ENCODE measurements at places on chromosomes 7 and 10.

DNA sequence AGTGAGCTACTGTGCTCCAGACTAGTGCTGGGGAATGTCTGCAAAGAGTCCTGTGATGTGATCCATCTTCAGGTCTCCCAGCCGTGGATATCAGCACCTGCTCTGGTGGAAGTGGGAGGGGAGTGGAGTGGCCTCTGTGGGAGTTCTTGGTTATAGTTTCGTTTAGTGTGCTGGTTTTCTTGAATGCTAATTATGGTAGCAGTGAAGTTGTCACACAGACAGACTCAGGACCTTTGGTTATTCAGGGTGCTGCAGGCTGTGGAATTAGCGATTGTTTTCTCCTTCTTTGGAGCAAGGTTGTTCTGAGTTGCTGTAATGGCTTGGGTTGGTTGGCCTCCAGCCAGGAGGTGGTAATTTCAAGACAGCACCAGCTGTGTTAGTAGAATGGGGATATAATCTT lies 132.7 kb upstream of the HGF start:
- no peak for DNase-seq

DNA sequence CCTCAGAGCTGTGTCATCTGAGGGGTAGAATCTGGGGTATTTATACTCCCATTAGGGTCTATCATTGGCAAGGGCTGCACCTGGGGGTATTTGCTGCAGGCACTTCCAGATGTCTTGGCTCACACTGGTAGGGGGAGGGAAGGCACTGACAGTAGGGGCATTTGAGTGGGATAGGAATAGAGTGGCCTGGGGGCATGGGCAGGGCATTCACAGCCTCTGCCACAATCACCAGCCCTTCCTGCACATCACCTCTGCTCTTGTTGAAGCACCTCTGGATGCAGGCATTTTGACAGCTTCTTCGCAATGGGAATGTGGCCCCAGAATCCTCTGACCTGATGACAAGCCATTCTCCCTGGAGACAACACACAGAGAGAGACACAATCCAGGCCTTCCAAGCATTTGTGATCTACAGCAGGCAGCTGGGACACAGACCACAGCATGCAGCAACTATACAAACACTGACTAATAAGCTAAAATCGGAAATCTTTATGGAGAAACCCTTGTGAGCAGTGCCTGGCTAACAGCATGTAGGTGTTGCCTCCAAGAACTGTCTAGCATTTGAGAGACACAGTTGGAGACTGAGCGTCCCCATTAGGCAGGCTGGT lies 178.5 kb downstream of the KCNMA1 start:
- DNase-seq, result no peak

DNA sequence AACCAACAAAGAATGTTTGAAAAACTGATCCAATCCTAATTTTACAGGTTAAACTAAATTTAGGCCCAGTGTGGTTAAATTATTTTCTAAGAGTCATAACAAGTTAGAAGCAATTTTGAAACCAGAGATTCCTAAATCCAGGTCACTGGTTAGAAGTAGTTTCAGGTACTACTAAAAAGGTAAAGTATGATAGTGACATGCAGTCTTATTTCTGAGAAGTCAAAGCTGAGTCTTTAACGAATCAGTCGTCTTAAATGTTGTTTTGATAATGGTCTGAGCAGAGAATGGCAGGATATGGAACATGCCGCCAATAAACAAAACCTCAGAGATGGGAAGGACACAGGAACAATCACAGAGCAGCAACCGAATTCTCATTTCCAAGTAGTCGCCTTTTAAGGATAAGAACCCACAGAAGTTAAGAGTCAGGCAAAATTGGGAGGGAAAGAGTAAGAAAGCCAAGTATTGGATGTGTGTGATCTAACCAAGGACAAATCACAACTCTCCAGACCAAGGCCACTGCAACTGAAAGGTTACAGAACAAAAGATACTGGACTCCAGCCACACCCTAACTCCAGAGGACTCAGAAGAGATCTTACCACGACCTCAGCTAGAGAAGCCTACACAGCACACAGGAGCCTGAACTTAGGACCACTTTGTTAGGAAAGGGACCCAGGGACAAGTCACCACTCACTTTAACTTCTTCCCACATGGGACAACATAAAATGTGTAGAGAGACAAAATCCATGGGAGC lies 19.7 kb downstream of the TMEM243 start:
- DNase-seq, result no peak

GRCh38 chr10:11610826-11611247 lies 613 bp downstream of the USP6NL start:
- no peak for DNase-seq

GRCh38 chr7:23938937-23939552 lies 229.0 kb downstream of the STK31 start:
- DNase-seq, result peak; percentile 59

- DNase-seq, result no peak
Measured at GRCh38 chr10:92846854-92847201, 1.5 kb upstream of the EXOC6 start.

DNA sequence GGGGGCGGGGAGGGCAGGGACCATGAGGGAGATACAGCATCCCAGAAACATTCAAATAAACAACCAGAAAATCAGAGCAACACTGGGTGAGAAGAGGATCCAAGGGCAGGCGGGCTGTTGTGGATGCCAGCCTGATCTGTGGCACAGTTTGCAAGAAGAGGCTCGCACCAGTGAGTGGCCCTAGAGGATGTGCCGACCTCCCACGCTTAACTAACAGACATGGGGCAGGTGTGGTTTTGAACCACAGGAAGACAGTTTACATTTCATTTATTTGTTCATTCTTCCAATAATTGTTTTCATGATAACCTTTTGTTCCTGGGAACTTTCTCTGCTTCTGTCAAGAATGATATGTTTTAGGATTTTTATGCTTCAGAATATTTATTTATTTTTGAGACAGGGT lies 115.6 kb downstream of the ZNF248 start:
- DNase-seq, result no peak

DNA sequence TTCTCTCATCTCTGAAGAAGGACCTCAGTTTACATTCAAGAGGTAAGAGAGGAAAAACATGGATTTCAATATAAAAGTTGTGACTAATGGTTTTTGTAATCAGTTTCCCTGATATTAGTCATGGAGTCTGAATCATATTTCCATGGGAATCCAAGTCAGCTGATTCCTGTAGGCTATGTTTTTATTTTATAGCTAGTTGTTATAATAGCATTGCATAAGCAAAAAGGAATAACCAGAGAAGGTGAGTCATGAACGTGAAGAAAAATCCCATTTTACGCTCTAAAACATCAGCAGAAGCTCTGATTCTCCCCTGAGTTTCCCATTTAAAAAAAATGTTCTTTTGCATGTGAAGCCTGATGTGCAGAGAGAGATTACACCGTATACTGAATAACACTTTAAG lies 299.3 kb downstream of the SFMBT2 start:
- no peak for DNase-seq

- no peak for DNase-seq
Measured at GRCh38 chr10:78415111-78415510, 381.4 kb downstream of the RPS24 start.

- DNase-seq, result no peak
Measured at GRCh38 chr7:116955340-116955739, 2.0 kb downstream of the ST7 start.

GRCh38 chr10:57979491-57979890 lies 288.2 kb downstream of the IPMK start:
- no peak for DNase-seq

DNA sequence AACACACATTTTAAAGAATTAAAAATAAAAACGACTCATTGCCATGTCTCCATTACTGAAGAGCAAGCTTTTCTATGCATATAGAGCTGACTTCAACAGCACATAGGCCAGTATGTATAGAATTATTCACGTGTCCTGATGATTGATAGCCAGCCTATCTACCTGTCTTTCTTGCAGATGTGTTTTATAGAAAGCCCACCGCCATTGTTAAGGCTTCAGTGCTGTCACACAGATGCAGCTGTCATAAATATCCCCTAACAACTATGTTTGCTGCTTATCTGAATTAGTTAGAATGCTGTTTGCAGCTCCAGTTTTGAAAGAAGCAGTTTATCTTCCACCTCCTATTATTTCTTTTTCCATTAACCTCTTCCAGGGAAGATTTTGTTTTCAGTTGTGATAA lies 235.9 kb downstream of the SLC25A13 start:
- no peak for DNase-seq

GRCh38 chr7:87151729-87152111 lies 533 bp upstream of the DMTF1 start:
- DNase-seq, result peak; percentile 57

GRCh38 chr10:79409038-79409725 lies 36.2 kb downstream of the ZCCHC24 start:
- DNase-seq, result no peak

DNA sequence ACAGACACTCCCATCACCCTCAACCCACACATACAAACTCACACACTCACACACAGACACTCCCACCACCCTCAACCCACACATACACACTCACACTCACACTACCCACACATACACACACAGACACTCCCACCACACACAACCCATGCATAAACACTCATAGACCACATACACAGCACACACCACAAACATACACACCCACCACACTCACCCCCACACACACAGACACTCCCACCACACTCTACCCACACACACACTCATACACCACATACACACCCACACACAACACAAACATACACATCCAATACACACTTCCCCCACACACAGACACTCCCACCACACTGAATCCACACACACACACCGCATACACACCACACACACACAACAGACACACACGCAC lies 521.2 kb downstream of the TCERG1L start:
- DNase-seq, result no peak

GRCh38 chr10:3213758-3214515 lies 41.4 kb upstream of the PITRM1 start:
- no peak for DNase-seq

- DNase-seq, result no peak
Measured at GRCh38 chr10:109875151-109875568, 48.2 kb downstream of the XPNPEP1 start.

DNA sequence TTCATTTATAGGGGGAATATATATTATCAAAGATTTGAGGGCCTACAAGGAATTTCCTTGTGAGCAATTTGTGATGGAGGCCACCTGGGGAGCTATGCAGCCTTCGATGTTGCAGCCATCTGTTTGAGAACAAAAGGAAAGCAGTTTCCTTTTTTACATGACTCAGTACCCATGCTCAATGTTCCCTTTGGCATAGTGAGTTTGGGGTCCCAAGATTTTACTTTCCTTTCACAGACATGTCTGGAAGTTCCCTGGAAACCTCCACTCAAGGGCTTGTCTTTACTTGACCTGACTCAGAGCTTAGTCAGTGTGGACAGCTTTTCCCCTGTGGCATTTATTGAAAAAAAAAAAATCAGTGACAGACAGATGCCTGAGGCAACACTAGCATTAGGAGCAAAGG lies 73.5 kb upstream of the VIPR2 start:
- no peak for DNase-seq

GRCh38 chr7:24967696-24968095 lies 12.3 kb downstream of the OSBPL3 start:
- DNase-seq, result no peak

GRCh38 chr7:154744256-154744860 lies 258.6 kb downstream of the PAXIP1 start:
- DNase-seq, result no peak

- peak; percentile 62 for DNase-seq
Measured at GRCh38 chr7:150778738-150779301, 21.3 kb downstream of the TMEM176B start.

DNA sequence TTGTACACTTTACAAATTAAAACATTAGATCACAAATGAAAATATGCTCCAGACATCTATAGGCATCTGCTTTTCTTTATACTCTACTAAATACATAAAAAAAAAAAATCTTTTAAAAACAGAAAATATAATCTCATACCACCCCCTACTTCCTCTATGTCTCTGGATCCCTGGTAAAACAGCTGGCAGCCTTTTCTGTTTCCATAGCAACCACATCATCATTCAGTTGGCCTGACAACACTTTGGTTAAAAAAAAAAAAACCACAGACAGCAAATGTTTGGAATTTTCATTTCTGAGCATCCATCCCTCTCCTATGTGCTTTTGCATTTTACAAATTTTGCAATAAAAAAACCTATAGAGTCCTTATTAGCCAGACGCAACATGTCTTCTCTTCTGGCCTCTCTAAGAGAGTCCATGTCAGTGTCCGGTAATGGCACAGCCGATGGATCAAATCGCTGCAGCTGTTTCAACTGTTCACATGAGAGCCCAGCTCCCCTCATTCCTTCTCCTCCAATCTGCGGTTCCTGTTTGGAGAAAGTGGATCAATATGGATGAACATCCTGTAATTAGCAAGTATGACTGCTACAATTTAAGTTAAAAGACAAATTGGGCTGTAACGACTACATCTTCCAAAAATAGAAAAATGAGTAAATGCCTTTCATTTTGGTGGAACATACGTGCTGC lies 105.6 kb downstream of the NSUN6 start:
- no peak for DNase-seq

GRCh38 chr10:7483848-7484247 lies 73.0 kb upstream of the SFMBT2 start:
- no peak for DNase-seq

DNA sequence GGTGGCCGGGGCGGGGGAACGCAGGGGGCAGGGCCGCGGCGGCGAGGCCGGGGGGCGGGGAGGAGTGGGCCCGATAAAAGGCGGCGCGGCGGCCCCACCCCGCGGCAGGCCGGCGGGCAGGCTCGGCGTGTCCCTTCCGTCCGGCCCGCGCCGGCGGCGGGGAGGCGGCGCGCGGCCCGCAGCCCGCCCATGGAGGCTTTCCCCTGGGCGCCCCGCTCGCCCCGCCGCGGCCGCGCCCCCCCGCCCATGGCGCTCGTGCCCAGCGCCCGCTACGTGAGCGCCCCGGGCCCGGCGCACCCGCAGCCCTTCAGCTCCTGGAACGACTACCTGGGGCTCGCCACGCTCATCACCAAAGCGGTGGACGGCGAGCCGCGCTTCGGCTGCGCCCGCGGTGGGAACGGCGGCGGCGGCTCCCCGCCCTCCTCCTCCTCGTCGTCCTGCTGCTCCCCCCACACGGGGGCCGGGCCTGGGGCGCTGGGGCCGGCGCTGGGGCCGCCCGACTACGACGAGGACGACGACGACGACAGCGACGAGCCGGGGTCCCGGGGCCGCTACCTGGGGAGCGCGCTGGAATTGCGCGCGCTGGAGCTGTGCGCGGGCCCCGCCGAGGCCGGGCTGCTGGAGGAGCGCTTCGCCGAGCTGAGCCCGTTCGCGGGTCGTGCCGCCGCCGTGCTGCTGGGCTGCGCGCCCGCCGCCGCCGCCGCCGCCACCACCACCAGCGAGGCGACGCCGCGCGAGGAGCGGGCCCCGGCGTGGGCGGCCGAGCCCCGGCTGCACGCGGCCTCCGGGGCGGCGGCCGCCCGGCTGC lies at the start of gene NANOS1:
Gene NANOS1, plus strand, starts transcription at position 102 of the 808 bp plus-strand sequence. Its CDS starts 88 bp downstream, at position 190.
- peak; percentile 49 for DNase-seq

- no peak for DNase-seq
Measured at GRCh38 chr10:119408969-119409371, 133.5 kb downstream of the RGS10 start.

- DNase-seq, result no peak
Measured at GRCh38 chr10:116371737-116372136, 47.5 kb downstream of the CCDC172 start.

DNA sequence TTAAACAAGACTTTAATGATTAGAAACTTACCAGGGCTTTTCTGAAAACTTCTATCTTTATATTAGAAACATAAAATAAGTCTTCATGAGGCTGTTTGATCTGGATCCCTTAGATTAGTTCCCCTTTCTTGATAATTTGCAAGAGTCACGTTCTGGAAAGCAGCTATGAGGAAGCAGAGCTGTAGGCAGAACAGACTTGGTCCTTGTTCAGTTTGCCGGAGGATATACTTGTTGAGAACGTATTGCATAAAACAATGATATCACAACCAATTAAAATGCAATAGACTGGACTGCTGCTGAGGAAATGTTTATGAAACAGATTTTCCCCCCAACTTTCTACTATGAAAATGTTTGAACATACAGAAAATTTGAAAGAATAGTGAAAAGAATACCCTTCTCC lies 2.8 kb downstream of the SAMD9L start:
- DNase-seq, result no peak

GRCh38 chr7:46229409-46229808 lies 308.3 kb upstream of the IGFBP3 start:
- DNase-seq, result no peak
